ENCODE measurements at places on chromosomes 12 and 14.

DNA sequence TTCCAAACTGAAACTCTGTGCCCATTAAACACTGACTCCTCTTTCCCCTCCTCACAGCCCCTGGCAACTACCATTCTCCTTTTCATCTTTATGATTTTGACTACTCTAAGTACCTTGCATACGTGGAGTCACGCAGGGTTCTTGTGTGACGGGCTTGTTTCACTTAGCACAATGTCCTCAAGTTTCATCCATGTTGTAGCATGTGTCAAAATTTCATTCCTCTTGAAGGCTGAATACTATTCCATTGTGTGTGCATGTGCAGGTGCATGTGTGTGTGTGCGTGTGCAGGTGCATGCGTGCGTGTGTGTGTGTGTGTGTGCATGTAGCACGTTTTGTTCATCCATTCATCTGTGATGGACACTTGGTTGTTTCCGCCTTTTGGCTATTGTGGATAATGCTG lies 106.1 kb downstream of the ZFP36L1 start:
- DNase-seq, result no peak

DNA sequence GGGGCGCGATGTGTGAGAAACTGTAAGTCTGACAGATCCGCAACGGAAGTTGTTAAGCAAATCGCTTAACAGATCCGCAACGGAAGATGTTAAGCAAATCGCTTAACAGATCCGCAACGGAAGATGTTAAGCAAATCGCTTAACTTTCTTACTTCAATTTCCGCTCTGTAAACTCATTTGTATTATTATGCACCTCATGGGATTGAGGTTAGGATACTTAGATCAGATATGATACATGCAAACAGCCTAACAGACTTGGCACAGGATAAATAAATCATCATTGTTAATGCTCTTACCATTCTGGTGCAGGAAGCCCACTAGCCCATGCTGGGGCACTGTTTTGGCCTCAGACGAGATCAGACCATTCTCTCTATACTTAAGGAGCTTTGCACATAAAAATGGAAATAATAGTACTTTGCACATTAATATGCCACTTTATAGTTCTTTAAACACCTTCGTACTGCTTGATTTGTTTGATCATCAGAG lies 399 bp downstream of the NCAPD2 start:
- DNase-seq, result no peak

- DNase-seq, result no peak
These were observed 42.1 kb downstream of the KCNMB4 start for GRCh38 chr12:70408004-70408790.

DNA sequence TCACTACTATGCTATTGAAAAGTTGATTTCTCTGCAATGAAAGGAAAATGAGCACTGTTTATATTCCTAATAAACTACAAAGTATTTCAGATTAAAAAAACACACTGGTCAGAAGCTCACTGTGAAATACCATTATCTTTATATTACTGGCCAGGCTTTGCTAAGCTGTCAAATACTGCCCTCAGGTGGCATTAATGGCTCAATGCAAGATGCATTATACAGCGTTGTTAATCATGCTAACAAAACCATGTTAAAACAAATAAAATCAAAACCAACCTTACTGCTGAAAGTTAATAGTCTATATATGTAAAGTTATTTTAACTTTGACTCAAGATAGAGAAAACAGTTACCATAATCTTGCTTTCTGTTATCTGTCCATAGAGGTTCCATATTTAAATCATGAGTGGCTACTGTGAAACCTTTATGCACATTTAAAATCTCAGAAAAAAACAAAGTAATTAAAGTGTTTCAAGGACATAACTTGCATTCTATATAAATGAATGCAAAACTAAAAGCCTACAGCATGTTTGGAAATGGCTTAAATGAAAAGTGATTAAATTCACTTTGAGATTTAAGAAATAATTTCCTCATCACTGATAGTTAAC lies 121.7 kb downstream of the RALGAPA1 start:
- DNase-seq, result peak; percentile 89

DNA sequence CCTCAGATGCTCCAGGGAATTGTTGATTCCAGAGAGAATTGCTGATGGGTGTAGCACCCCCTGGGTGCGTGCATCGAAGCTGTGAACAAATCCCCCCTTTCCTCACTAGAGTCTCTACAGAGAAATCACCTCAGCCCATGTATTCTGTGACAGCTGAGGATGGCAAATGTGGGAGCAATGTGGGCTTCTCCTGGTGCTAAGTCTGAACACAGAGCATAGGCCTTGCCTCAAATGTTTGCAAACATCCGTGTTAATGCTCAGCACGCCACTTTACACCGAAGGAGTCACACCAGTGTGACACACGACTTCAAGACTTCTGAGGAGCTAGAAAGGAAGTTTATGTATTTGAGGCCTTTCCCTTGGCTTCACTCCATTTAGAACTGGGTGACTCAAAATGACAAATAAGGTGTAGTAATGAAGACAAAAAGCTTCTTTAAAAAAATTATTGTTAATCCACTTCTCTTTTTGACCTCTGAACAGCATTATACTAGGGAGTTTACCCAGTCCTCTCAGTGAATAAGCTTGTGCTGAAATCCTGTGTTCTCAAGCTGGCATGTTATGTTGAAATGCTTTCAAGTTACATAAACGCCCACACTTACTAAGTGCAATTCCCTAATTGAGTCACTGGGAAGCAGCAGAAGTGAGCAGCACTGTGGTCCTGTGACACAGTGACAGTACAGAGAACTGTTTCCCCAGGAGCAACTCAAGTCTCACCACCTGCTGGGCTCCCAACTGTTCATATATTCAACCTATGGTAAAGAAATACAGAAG lies 92.9 kb downstream of the FAR2 start:
- no peak for DNase-seq

- DNase-seq, result peak; percentile 40
These were observed 127.2 kb upstream of the ATF7IP start for GRCh38 chr12:14238221-14238792.

All from NCI-H510A treated with DMSO at 0.1 percent for 48 hours (cell line).